Epithelial cell of esophagus (primary cell): ENCODE measurements at places on chromosomes 3 and 15.
A peak's percentile ranks its signal among the peaks of the same experiment; 100 is the strongest.

DNA sequence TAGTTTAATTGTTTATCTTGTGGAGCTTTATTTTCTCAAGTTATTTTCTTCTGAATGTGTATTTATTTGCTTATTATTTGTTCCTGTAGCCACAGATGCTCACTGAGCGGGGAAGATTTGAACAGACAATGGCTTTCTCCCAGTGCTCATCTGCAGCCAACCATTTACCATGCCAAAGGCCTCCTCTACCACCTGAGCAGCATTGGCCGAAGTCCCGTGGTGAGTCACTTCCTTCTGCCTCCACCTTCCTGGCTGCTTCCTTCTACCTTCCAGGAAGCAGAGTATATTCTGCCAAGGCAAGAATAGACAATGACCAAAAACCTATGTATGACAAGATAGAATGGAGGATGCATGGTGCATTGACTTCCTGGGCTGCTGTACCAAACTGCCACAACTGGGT, 443.1 kb downstream of the AGBL1 start:
- DNase-seq = no peak

DNA sequence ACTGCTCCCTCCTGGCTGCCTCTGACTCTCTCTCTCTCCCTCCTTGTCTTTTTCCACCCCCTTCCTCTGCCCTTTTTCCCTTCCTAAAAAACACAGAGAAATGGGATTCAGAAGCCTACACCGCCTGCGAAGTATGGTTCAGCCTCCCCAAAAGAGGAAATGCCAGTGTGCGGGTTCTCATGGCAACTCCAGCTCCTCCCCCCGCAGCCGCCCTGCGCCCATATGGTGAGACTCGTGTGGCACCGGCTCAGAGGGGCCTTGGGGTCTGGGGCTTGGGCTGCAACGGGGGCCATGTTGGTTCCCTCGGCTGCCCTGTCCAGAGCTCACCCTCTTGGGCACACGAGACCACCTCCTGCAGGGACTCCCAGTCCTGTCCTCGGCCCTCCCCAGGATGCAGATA, 23.6 kb upstream of the LINGO1 start:
- DNase-seq = no peak

- DNase-seq = no peak
These were observed 14.6 kb downstream of the POPDC2 start for GRCh38 chr3:119645813-119646212.

DNA sequence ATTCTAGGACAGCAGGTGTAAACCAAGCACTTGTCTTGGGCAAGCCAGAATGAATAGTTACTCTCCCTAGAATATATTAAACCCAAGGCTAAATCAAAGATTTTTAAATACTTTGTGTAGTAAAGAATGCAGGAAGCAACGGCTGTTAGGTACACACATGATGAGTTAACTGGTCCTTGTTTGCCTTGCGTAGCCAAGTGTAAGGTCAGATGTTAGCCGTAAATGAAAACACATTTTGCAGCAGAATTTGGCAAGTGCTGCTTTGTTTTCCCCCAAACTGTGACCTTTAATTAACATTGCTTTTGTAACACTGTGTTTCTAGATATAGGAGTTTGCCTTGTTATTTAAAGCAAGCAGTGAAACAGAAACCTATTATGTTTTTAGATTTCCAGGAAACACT, 368.7 kb downstream of the IL5RA start:
- DNase-seq = no peak

GRCh38 chr3:7333125-7333524, 472.2 kb downstream of the GRM7 start:
- DNase-seq = no peak

DNA sequence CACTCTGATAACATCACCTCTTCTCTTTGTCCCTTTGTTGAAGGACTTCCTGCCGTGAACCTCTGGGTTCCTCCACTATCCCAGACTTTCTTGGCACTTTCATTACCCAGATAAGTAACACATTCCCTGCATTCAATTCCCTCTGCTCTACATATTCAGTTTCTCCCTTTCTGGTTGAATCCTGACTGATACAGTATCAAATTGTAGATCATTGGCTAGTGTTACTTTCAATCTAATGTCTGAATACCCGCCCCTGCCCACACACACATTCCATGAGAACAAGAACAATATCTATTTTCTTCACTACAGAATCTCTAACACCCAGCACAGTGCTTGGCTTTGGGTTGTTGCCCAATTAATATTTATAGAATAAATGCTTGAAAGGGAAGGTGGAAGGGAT, 163.5 kb downstream of the ABHD5 start:
- DNase-seq = no peak

- no peak for DNase-seq
These were observed 11.8 kb downstream of the TOP2B start for GRCh38 chr3:25652921-25653320.

DNA sequence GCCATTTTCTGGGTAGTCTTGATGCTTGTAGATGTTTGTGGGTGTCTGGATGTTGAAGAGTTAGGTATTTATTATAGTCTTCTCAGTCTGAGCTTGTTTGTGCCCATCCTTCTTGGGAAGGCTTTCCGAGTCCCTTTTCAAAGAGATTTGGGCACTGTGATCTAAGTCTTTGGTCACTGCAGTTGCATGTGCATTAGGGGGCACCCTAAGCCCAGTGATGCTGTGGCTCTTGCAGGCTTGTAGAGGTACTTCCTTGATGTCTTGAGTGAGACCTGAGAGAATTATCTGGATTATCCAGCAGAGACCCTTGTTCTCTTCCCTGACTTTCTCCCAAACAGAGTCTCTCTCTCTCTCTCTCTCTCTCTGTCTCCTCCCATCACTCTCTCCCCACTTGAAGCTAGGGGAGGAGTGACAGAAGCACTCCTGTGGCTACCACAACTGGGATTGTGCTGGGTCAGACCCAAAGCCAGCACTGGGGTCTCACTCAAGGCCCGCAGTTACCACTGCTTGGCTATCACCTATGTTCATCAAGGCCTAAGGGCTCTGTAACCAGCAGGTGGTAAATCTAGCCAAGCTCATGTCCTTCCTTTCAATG, 68.5 kb downstream of the TMCO5A start:
- DNase-seq = peak; percentile 82

DNA sequence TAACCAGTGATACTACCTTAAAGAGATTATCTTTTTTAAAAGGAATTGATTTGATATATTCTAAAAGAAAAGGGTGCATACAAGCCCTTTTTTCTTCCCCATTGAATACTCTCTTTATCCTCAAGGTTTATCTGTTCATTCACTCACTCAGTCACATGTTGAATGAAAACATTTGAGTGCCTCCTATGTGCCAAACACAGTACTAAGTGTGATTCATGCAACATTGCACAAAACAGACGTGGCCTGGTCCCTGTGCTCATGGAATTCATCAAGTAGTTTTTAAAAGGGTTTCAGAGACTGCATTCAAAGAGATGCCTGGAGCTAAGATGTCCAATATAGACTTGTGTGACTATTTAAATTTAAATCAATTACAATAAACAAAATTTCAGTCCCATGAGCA, 462.2 kb upstream of the MDFIC2 start:
- peak; percentile 17 for DNase-seq

DNA sequence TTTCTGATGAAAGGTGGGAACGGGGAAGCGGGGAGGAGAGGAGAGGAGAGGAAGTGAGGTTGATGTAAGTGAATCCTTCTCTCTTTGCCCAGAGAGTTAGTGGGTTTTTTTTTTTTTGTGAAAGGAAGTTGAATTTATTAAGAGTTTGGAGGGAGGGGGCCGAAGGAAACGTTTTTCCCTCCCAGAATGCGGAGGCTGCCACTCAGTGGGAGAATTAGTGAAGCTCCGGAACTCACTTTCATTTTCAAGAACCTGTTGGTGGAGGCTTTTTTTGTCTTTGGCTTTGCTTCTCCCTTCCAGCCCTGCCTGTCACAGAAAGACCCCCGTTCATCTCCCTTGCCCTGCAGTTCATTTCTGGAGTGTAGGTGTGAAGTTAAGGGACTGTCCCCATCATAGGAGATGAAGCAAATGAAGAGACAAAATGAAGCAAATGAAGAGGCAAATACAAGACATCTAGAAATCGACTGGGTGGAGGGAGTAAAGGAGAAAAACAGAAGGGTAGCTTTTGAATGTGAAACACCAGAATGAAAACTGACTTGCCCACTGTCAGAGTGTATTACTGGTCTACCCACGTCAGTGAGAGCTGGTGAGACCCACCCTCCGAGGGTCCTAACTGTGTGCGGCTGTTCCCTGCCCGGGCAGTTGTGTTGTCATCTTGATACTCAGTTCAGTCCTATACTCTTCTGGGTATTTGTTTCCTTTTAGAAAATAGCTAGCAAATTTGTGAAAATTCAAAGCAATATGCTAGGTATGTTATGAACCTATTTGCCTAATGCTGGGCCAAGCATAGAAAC, 91.5 kb downstream of the ITPR1 start:
- no peak for DNase-seq

DNA sequence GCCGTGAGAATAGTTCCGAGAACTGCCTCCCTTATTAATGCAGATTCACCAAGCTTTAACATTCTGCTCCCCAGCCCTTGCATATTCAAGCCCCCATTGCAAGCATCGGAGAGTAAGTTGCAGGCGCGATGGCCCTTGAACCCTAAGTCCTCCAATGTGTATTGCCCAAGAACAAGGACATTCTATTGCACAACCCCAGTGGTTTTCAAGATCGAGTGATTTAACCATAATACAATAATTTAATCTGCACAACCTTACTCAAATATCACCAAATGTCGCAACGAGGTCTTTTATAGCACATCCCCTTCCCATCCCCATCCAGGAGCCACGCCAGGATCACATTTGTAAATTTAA, 21.7 kb upstream of the PLXND1 start:
- DNase-seq = no peak

GRCh38 chr3:86995537-86995936, 4.6 kb upstream of the VGLL3 start:
- peak; percentile 85 for DNase-seq

DNA sequence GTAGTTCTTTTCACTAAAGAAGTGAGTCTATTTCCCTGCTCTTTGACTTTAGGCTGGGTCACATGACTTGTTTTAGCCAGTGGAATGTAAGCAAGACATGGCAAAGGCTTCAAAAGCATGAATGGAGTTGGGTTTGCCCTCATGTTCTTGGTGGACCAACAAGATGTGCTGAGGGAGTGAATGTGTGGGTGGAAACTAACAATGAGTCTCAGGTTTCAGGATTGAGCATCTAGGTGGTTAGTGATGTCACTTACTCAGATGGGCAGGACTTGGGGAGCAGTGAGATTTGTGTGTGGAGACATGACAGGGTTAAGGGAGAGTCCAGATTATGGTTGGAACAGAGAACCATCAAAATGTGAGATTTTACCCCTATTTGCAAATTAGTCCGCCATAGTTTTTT, 181.4 kb upstream of the UBE2E1 start:
- DNase-seq = peak; percentile 24

GRCh38 chr15:69893863-69894262, 203.9 kb downstream of the TLE3 start:
- no peak for DNase-seq

DNA sequence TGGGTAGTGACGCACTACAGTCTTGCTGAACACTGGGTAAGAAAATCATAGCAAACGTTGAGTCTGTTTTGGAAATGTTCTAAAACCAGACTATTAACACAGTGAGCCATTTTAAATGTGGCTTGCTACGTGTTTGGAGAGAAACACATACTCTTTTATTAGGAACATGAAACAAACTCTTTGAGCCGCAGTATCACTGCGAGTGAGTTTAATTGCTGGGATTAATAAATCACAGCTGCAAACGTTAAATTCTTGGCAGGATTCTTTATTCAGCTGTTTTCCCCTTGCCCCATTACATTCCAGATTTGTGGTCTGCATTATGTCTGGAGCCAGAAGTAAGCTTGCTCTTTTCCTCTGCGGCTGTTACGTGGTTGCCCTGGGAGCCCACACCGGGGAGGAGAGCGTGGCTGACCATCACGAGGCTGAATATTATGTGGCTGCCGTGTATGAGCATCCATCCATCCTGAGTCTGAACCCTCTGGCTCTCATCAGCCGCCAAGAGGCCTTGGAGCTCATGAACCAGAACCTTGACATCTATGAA, 33.6 kb downstream of the BTD start:
- no peak for DNase-seq

GRCh38 chr15:70480196-70480856, 283.0 kb downstream of the UACA start:
- no peak for DNase-seq

- DNase-seq = no peak
These were observed 164.0 kb upstream of the TBL1XR1 start for GRCh38 chr3:177361081-177361938.

- no peak for DNase-seq
These were observed 53.5 kb downstream of the DTWD1 start for GRCh38 chr15:49674370-49674769.

GRCh38 chr3:111970376-111970775, 8.4 kb upstream of the ABHD10 start:
- no peak for DNase-seq

DNA sequence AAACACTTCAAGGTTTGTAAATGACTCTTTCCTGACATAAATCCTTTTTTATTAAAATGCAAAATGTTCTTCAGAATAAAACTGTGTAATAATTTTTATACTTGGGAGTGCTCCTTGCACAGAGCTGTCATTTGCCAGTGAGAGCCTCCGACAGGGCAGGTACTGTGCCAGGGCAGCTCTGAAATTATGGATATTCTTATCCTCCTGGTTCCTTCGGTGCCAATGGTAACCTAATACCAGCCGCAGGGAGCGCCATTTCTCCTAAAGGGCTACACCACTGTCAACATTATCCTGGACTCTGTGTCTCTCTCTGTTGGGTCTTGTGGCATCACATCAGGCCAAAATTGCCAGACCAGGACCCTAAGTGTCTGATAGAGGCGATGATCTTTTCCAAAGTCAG, 33.0 kb downstream of the CHDH start:
- no peak for DNase-seq

DNA sequence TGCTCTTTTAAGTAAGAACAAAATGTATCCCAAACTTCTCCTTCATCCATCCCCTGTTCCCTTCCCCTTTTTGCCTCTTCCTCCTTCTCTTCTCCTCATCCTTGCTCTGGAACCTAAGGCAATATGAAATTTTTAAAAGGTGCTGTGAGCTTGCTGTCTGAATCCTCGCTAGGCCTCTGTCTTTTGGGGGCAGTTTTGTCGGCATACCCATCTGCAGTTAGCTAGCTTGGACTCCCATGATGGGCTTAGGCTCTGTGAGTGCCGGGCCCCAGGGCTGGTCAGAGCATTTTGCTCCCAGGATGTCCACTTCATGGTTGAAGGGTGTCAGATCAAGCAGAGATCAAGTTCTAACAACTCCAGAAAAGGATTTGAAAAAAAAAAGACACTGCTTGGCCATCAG, 18.6 kb downstream of the ZIC1 start:
- no peak for DNase-seq
